ENCODE measurements at places on chromosomes 3 and 15.

DNA sequence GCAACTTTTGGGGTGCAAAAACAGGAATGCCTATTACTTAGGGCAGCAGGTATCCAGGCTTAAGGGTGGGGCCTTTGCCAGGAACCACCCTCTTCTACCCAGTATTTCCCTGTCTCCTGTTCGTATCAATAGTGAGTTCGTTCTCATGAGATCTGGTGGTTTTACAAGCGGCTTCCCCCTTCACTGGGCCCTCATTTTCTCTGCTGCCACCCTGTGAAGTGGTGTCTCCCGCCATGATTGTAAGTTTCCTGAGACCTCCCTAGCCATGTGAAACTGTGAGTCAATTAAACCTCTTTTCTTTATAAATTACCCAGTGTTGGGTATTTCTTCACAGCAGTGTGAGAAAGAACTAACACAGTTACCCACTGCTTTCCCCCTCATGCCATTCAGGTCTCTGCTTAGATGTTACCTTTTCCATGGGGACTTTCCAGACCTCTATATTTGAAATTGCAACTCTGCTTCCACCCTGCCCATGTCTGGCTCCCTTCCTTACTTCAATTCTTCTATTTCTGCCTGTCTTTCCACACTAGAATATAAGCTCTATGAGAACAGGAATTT is 23.9 kb upstream of the TRA2B start:
- no peak for DNase-seq

DNA sequence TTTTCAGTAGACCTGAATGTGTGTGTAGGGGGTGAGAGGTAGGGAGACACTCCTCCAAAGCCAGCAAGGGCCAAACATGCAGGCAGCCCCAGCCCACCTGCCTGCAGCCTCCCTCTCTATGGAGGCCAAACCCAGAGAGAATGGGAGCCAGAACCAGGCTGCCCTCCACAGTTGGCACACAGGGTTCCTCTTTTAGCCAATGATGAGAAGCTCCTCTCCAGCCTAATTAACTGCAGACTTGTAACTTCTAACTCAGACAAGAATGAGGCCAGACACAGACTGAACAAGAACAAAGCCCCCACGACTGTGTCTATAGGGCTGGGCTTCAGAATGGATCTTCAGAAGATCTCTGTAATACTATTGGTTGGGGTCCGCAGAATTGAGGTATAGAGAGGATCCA is 12.3 kb upstream of the TLE3 start:
- no peak for DNase-seq

DNA sequence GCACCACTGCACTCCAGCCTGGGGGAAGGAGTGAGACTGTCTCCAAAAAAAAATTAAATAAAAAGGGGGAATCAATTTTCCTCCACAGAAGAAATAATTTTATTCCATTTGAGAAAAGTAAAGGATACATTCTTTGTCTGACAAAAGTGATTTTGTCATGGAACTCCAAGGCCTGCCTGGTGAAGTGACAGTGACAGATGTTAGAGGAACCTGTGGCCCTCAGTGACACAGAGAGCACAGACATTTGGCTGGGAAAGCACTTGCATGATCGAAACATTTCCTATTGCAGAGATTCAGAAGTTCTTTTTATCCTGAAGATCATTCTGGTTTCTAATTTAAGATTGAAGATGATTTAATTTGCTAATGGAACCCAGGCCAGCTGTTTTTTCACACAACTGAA is 5.9 kb downstream of the LYSMD4 start:
- DNase-seq, result no peak

- no peak for DNase-seq
These were observed 9.1 kb downstream of the BNC1 start for GRCh38 chr15:83275412-83275811.

GRCh38 chr3:13188181-13188779 is 115.1 kb upstream of the IQSEC1 start:
- no peak for DNase-seq

GRCh38 chr3:181618260-181618659 is 93.5 kb upstream of the SOX2 start:
- no peak for DNase-seq

DNA sequence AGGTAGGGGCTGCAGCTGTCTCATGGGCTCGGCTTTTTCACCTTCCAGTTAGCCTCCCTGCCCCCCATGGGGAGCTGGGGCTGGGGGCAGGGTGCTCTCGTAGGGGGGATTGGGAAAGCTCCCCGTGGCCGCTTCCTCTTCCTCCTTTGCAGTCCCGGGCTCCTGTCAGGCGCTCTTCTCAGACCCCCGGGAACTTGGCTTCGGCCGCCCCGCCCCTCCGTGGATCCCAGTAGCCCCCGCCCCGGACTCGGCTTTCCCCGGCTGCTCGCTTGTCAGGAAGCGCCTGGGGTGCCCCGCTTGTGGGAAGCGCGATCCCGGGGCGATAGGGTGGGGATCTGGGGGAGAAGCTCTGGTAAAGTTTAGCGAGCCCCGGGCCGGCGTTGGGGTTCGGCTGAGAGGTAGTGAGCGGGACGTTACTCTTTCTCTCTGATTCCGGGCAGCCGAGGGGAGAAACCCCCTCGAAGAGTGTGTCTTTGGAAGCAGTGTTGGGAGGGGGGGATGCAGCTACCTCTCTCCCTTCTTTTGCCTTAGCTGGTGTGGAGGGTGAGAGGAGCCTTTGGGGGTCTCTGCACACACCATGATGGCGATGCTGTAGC is 611 bp downstream of the PIAS1 start:
- peak; percentile 77 for DNase-seq

DNA sequence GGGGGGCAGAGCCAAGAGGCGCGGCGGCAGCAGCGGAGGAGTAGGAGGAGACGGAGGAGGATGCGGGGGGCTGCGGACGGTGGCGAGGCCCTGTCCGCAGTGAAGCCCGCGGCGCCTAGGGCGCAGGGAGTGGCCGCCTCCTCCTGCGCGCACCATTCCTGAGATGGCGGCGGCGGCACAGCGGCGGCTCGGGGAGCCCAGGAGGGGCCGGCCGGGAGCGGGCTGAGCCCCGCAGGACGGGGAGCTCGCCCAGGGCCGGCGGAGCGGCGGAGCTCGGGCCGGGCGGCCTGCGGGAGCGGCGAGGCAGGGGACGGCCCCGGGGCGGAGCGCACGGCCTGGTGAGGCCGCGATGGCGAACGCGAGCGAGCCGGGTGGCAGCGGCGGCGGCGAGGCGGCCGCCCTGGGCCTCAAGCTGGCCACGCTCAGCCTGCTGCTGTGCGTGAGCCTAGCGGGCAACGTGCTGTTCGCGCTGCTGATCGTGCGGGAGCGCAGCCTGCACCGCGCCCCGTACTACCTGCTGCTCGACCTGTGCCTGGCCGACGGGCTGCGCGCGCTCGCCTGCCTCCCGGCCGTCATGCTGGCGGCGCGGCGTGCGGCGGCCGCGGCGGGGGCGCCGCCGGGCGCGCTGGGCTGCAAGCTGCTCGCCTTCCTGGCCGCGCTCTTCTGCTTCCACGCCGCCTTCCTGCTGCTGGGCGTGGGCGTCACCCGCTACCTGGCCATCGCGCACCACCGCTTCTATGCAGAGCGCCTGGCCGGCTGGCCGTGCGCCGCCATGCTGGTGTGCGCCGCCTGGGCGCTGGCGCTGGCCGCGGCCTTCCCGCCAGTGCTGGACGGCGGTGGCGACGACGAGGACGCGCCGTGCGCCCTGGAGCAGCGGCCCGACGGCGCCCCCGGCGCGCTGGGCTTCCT is at the start of gene GPR27:
Gene GPR27, plus strand, starts transcription at position 155 of the 909 bp plus-strand sequence. Its CDS starts 195 bp downstream, at position 350.
- DNase-seq, result no peak

GRCh38 chr3:113264283-113265131 is 53.1 kb downstream of the BOC start:
- no peak for DNase-seq

GRCh38 chr3:123833398-123833785 is 50.7 kb downstream of the MYLK start:
- no peak for DNase-seq

DNA sequence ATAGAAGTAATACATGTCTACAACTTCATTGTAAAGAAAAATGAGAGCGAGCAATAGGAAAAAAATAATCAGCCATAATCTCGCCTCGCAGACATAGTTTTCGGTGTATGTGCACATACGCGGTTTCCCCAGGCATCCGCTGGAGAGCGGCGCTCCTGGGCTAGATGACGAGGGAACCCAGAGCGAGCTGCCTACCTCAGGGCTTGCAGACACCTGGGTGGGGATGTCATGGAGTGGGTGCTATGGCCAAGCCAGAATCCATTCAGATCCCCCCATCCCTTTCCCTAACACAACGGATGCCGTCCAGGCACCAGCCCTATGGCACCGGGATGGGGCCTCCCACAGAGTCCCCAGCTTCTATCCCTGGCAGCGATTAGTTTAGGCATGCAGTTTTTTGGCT is 4.5 kb upstream of the CFAP100 start:
- no peak for DNase-seq

GRCh38 chr3:50171540-50172301 is 16.6 kb downstream of the SEMA3F start:
- no peak for DNase-seq

- no peak for DNase-seq
These were observed 12.2 kb upstream of the NMD3 start for GRCh38 chr3:161208931-161209330.

GRCh38 chr3:68751888-68752287 is 180.5 kb downstream of the TAFA4 start:
- no peak for DNase-seq

GRCh38 chr3:27885641-27886040 is 163.5 kb upstream of the EOMES start:
- no peak for DNase-seq

DNA sequence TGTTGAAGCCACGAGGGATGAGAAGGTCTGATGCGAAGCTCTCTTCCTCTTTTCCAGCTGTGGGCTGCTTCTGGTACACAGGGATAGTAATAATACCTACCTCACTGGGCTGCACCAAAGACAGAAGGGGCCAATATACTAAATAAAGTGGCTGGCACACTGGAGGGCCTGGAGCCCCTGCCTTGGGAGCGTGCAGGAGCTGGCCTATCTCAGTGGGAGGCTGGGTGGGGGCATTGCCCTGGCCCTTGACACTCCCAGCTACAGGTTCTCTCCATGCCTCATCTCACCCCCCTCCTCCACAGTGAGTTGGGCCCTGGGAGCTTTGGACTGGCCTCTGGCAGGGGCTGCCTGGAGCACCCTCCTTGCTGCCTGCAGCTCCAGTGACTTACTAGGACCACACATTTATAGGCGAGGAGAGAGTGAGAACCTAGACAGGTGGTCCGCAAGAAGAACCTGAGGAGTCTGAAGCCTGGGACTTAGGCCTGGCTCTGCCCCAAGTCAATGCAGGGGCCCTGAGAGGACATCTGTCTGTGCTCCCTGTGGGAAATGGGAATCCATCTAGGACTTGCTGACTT is 1.6 kb downstream of the NOX5 start:
- no peak for DNase-seq

DNA sequence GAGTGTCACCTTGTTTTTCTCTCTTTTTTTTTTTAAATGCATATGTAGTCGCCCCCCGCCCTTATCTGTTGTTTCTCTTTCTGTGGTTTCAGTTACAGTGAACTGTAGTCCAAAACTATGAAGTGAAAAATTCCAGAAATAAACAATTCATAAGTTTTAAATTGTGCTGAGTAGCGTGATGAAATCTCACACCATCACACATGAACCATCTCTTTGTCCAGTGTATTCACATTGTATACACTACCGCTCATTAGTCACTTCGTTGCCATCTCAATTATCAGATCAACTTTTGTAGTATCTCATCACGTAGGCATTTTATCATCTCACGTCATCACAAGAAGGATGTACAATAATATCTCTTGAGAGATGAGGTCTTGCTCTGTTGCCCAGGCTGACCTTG is 62.5 kb upstream of the MLF1 start:
- DNase-seq, result no peak

DNA sequence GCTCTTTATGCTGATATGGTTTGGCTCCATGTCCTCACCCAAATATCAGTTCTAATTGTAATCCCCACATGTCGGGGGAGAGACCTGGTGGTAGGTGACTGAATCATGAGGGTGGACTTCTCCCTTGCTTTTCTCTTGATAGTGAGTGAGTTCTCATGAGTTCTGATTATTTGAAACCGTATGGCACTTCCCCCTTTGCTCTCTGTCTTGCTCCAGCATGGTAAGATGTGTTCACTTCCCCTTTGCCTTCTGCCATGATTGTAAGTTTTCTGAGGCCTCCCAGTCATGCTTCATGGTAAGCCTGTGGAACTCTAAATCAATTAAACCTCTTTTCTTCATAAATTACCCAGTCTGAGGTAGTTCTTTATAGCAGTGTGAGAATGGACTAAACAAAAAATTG is 107.6 kb downstream of the IMPG2 start:
- DNase-seq, result no peak

DNA sequence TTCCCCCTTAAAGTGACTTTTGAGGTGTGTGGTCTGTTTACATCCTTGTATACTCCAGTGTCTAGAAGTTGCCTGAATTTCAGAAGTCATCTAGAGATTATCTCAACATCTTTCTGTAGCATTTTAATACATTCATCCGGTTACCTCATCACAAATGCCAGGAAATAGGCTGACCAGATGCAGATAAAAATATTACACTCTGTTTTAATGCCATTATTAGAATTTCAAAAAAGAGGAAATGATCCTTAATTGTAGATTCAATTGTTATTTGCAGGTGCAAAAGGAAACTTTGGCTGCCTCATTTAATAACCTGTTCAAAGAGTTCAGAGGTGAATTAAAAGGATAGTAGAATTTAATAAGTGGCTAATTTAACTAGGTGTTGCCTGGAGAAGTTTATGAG is 290.9 kb downstream of the C3orf38 start:
- peak; percentile 32 for DNase-seq

GRCh38 chr15:51558411-51558810 is 64.2 kb downstream of the DMXL2 start:
- DNase-seq, result no peak

GRCh38 chr15:83733206-83733605 is 79.3 kb downstream of the ADAMTSL3 start:
- no peak for DNase-seq

DNA sequence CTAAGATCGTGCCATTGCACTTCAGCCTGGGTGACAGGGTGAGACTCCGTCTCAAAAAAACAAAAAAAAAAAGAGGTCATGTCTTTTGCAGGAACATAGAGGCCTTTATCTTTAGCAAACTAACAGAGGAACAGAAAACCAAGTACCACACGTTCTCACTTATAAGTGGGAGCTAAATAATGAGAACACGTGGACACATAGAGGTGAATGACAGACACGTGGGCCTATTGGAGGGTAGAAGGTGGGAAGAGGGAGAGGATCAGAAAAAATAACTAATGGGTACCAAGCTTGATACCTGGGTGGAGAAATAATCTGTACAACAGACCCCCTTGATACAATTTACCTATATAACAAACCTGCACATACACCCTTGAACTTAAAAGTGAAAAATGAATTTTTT is 401.4 kb upstream of the NAALADL2 start:
- DNase-seq, result no peak

- no peak for DNase-seq
These were observed 344.8 kb downstream of the ERC2 start for GRCh38 chr3:56123487-56123886.

GRCh38 chr3:40468018-40468417 is 8.9 kb upstream of the ZNF619 start:
- no peak for DNase-seq

- no peak for DNase-seq
These were observed 33.4 kb downstream of the CD86 start for GRCh38 chr3:122088531-122088930.

Data from germinal center (tissue), 1 donor.